ENCODE measurements at places on chromosomes 1 and 21.

GRCh38 chr1:222634180-222635013 lies 16.5 kb downstream of the MIA3 start:
- DNase-seq, result peak; percentile 86

DNA sequence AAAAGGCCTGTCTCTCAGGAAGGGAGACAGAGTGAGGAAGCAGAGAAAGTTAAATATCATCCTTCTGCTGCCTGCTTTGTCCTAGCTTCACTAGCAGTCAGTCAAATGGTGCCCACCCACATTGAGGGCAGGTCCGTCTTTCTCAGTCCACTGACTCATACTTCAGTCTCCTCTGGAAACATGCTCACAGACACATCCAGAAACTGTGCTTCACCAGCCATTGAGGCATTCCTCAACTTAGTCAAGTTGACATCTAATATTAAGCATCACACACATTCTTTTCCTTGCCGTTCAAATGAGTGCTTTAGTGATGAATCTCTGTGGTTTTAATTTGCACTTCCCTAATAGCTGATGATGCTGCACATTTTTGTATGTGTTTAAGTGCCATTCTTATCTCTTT lies 777.8 kb upstream of the PRMT6 start:
- DNase-seq, result peak; percentile 89

DNA sequence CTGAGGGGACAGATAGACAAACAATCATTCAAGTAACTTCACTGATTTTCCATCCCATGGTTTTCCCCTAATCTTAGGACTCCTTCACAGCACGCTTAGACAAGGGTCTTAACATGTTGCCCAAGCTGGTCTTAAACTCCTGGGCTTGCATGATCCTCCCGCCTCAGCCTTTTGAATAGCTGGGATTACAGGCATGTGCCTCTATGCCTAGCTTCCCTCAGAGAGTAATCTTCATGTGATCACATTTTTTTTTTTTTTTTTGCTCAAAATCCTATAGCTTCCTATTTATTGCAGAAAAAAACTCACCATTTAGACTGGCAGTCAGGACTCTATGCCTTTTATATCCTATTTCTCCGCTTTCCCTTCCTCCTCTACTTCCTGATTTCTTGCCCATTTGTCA lies 90.4 kb upstream of the DPH5 start:
- no peak for DNase-seq

DNA sequence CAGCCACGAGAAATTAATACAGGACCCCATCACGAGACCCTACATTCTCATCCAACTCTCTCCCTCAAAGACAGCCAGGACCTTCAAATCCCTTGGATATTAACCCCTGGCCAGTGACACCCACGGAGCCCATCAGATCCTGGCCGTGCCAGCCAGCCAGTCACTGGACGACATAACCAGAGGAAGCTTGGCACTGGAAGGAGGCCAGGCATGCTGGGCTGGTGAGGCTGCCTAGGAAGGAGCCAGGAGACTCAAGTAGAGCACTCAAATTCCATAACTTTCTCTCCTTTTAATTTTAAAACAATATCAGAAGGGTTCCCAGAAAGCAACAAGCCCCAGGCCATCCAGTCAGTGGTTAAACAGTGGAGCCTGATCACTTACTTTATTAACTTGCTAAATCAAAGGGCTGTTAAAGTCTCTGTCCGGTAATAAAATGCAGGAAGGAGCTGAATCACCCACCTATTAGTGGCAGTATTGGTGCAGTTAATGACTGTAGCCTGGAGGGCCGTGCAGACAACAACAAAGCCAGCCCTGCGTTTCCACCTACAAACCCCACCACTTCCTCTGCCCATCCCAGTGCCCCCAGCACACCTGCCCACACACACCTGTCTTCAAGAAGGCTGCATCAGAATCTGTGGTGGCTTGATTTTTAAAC lies 78.0 kb downstream of the HIVEP3 start:
- DNase-seq, result no peak

DNA sequence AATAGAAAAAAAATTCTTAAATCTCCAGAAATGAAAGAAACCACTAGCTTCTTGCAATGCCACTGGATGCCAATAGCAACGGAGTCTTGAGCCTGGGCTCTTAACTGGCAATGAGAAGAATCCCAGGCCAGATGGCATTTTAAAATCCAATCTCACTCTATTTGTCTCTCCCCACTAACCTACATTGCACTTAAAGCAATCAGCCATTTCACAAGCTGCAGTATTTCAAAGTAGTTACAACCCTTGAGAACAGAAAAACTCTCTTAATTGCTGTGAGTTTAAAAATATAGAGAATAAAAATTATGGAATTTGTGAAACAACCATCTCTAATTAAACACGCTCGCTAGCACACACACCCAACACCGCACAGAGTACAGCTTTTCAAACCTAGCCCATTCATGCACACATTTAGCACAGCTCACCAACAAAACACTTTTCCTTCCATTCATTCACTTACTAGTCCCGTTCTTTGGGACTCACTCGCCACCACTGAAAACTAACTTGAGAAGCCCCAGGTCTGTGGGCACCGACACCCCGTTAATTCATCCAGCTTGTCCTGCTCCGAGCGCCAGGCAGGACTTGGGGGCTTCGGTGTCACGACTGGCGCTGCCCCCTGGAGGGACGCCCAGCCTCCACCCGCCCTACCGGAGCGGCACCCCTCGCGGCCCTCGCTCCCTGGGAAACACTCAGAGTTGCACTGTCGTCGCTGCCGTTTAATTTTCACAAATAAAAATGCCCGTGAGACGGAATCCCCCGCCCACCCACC lies 1.0 kb downstream of the DDAH1 start:
- DNase-seq, result peak; percentile 26

GRCh38 chr21:24486973-24487372 lies 1120.3 kb downstream of the MRPL39 start:
- no peak for DNase-seq

DNA sequence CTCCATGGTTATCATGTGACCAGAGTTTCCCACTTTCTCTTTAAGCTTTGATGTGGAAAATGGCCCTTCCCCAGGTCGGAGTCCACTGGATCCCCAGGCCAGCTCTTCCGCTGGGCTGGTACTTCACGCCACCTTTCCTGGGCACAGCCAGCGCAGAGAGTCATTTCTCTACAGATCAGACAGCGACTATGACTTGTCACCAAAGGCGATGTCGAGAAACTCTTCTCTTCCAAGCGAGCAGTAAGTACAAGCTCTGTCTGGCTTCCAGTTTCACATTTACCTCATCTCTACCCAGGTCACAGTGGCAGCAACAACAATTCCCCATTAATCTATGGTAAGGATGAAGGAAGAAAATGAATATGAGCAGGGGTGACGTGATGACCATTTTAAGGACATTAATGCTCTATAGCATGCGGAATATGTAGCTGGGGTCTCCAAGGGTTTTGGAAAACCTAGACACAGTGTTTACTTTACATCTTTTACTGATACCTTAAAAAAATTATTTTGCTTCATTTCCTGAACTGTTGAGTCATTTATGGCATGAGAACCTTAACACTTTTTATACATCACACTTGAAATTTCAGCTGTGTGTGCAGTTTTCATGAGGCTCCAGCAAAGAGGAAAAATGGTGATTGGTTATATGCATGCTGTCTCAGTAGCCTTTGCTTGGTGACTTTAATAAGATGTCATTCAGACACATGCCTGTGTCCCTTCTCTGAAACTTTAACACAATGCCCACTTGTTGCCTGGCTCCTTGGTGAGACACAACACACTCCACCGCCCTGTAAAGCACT lies 286.3 kb upstream of the SGIP1 start:
- no peak for DNase-seq

GRCh38 chr1:7022058-7022457 lies 236.8 kb downstream of the CAMTA1 start:
- no peak for DNase-seq

GRCh38 chr1:207128336-207128921 lies 24.4 kb downstream of the C4BPA start:
- DNase-seq, result no peak

DNA sequence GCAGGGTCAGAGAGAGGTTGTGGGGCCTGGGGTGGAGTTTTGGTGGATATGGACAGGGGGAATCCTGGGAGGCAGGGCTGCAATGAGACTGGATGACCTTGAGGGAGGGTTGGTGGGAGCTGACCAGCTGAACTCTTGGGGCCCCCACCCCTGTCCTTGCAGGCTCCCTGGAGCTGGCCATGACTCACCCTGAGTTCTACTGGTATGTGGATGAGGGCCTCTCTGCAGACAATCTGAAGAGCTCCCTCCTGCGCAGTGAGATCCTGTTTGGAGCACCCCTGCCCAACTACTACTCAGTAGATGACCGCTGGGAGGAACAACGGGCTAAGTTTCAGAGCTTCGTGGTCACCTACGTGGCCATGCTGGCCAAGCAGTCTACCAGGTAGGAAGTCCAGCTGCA lies 23.6 kb downstream of the DISP3 start:
- DNase-seq, result no peak

DNA sequence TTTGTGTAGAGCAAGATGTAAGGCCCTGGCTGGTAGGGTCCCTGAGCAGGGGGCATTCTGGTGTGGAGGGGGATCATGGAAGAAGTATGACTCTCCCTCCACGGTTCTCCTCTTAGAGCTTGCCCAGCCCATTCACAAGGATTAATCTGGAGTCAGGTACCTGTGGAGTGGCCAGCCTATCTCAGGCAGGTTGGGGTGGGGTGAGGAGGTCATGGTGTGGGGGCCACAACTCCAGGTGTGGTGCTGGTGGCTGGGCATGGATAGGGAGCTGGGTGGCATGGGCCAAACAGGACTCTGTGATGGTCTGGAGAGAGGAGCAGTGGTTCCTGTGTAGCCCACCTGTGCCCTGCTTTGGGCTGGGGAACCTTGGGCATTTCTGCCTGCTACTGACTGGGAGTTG lies 32.3 kb downstream of the TMCC2 start:
- no peak for DNase-seq

DNA sequence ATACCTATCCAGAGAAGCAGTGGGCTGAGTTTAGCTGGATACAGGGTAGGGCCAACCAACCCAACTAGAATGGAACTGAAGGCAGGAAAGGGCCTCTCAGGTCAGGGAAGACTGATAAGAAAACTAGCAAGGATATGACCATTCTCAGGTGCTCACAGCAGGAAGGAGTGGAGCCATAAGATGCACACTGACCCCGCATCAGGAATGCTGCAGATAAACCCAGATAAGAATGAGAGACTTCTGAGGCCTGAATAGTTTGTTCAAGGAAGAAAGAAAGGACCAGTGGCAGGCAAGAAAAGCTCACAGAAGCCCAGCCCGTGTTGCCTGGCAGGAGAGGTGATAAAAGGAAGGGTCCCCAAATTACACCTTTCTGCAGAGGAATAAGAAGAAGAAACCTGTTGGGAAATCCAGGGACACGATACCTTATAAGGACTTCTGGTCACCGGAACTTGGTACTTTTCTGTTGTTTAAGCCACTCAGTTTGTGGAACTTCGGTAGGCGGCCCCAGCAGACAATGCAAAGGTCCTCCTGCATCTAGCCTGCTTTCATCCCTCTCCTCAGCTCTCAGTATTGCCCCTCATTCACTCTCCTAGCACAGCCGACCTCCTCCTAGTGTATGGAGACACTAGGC lies 58.9 kb downstream of the ATP1A1 start:
- no peak for DNase-seq
